GOT3 (cell line): ENCODE measurements at places on chromosomes 2 and 18.

- DNase-seq = no peak
Observed at GRCh38 chr2:144117086-144117485, 402.8 kb downstream of the ZEB2 start.

DNA sequence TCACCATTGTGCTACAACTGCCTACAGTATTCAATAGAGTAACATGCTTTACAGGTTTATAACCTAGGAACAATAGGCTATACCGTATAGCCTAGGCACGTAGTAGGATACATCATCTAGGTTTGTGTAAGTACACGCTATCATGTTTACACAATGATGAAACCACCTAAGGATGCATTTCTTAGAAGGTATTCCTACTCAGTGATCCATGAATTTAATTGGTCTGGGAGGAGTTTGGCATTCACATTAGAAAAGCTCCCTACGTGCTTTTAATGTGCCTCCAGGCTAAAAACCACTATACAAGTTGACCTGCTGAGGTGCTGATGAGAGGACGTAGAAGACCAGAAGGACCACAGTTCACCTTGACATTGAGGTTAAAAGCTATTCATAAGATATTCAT is 154.5 kb upstream of the LRRTM1 start:
- DNase-seq = no peak

DNA sequence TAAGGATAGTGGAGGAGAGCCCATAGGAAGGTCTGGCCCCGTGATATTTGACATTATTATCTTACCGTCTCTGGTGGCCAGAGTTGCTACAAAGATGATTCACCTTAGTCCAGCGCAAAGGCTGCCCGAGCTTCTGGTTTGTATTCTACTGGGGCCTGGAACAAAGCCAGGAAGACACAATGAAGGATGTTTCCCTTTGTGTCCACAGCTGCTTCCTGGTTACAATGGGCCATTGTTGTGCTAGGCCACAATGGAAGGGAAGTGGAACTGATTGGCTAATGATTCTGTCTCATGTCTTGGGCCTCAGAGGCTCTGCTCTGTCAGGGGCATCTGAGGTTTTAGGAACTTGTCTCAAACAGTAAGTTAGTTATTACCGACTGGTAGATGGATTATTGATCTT is 132.2 kb downstream of the TDRD15 start:
- no peak for DNase-seq

GRCh38 chr2:14182227-14182946 is 450.1 kb upstream of the LRATD1 start:
- no peak for DNase-seq

- DNase-seq = no peak
Observed at GRCh38 chr2:184879671-184880070, 281.3 kb downstream of the ZNF804A start.

- DNase-seq = no peak
Observed at GRCh38 chr2:70664525-70664924, 103.5 kb downstream of the ADD2 start.

GRCh38 chr2:26382564-26382963 is 19.2 kb upstream of the DRC1 start:
- DNase-seq = no peak

DNA sequence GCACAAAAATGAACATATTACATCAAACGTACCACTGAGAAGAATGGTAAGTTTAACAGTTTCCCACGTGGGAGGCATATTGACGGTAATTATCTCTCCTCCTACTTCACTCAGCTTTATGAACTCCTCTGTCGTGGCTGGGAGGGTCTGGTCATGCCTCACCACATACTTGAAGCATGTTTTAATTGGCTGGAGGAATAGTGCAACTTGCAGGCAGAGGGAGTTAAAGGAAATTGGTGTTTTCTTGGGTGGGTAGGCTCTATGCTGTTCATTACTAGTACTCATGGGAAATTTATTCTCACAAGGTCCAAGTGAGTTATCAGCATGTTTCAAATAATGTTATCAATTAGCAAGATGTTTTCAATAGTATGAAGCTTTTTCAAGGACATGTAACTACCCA is 767.0 kb downstream of the PLCL1 start:
- DNase-seq = no peak

- no peak for DNase-seq
Observed at GRCh38 chr18:1253827-1254226, 349.2 kb downstream of the ADCYAP1 start.

DNA sequence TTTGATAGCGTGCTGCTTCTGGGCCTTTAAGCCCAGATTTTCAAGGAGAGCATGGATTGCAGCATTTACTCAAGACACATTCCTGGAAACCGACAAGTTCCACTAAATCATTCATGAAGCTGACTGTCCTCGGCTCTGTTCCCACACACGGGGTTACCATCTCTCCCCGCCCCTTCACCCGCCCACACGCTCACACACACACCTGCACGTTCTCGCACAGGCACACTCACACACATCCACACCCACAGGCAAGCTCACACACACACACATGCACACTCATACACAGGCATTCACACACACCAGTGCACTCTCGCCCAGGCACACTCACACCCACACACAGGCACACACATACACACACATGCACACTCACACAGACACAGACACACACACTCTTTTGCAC is 150.0 kb upstream of the AGAP1 start:
- DNase-seq = no peak

DNA sequence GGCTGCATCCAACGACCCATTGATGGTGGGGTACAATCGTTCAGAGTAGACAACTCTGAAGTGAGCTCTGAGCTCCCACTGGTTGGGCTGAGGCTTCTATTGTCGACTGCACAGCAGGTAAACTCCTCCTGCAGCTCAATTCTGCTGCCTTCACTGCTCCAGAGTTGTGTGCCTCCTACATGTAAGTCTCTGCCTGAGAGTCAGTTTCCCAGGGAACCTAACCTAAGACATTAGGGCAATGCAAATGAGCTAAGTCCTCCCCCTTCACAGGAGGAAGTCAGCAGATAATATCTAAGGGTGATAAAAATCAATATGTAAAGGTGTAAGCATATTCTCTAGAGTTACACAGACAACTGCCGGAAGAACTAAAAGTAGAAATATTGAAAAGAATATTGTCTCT is 22.5 kb upstream of the ACYP2 start:
- DNase-seq = no peak

- no peak for DNase-seq
Observed at GRCh38 chr2:162118166-162119031, 33.6 kb downstream of the GCG start.

DNA sequence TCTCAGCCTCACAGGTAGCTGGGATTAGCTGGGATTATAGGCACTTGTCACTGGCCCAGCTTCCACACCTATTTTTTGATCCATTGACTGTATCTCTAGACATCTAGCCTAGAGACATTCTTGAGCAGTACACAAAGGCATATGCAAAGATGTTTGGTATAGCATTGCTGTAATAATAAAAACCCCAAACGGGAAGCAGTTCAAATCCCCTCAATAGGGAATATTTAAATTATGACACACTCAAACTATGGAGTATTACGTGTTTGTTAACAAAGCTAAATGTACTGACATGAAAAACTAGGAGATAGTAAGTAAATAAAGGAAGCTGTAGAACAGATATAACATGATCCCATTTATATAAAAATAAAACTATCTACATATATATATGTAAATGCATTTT is 27.7 kb downstream of the DOK1 start:
- DNase-seq = no peak

DNA sequence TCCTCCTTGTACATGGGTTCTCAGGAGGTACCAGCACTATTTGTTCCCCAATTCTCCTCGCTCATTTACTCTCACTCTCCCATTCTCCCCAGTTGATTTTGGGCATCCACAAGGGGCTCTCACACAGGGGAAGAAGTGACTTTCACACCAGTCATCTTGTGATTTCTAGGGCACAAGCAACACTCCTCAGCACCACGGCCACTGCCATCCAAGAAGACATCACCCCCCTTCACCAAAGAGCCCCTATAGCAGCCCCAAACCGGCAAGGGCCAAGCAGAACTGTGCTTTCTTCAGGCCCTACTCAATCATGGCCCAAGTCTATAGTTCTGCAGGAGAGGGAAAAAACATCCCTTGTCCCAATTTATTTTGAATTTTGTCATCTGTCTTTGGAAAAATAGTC is 209.2 kb upstream of the ARL4C start:
- DNase-seq = no peak

DNA sequence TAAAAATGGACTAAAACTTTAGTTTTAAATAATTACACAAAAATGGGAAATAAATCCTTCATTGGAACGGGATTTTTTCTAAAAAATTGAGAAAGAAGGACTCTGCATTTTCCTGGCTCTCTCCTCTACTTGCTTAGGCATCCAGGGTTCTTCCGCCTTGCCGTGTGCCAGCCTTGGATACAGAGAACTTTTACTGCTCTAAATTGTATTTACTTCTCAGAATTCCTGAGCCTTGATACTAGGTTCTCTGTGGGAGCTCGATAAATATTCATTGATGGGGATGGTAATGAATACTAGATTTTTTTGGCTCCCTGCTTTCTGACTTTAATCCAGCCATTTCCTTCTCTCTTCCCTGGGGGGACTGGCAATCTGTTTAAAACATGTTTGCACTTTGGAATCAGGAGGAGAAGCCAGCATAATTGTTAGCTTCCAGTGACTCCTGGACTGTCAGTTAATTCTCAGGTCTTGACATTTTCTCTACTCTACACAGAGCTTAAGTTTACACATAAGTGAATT is 746.1 kb upstream of the LRRTM1 start:
- DNase-seq = no peak

DNA sequence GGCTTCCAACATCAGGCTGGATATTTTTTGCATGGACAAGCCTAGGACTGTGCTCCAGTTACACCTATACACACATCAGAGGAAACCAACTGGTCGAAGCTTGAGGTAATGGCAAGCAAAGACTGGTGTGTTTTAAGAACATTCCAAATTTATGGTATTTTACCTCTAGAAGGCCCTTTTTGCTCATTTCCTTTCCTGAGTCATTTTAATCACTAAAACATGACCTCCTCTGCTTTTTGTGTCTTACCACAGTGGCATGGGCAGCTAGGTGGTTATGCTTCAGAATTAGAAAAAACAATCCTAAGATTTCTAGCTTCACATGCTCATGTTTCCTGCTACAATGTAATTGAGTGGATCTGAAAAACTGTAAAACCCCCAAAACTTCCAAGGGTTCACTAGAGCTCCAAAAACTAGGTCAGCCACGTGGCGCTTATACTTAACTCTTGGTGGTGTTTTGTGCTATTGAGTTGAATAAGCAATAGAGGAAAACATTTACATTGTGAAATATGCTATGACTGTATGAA is 30.6 kb upstream of the CHRNA1 start:
- DNase-seq = no peak

- no peak for DNase-seq
Observed at GRCh38 chr2:181992776-181993175, 7.1 kb downstream of the PPP1R1C start.

- DNase-seq = no peak
Observed at GRCh38 chr2:115160531-115161080, 718.2 kb downstream of the DPP10 start.

GRCh38 chr2:12555012-12555645 is 161.6 kb upstream of the TRIB2 start:
- no peak for DNase-seq

GRCh38 chr2:75166491-75166890 is 32.8 kb downstream of the TACR1 start:
- DNase-seq = no peak

- no peak for DNase-seq
Observed at GRCh38 chr2:45780541-45781463, 129.3 kb downstream of the PRKCE start.

GRCh38 chr2:8229546-8229986 is 452.3 kb upstream of the ID2 start:
- no peak for DNase-seq

DNA sequence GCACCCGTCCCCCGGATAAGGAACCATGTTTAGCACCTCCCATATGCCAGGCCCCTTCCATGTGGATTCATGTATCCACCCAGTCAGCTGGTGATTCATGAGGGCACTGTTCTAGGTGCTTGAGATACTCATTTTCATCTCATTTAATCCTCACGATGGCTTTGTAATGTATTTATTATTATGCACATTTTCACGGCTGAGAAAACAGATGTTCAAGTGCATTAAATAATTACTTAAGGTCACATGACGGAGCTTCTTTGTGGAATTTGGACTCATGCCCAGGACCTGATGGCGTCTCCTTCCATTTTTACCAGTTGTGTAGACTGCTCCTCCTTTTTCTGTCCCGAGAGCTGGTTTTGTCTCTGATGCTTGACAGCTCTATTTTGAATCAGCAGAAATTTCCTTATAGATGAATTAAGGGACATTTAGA is 72.2 kb upstream of the RBM44 start:
- DNase-seq = no peak

DNA sequence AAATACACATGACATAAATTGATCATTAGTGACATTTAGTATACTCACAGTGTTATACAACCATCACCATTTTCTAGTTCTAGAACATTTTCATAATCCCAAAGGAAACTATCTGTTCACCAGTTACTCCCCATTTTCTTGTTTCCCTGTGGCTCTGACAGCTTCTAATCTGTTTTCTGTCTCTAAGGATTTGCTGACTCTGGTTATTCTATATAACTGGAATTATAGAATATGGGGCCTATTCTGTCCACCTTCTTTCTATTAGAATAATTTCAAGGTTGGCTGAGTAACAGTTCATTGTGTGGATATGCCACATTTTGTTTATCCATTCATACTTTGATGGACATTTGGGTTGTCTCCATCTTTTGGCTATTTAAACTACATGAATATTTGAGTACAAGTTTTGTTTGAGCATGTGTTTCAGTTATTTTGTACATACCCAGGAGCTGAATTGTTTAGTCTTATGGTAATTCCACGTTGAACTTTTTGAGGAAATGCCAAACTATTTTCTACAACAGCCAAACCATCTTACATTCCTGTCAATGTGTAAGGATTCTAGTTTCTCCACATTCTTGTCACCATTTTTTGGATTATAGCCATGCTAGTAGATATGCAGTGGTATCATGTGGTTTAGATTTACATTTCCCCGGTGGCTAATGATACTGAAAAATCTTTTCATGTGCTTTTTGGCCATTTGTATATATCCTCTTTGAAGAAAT is 20.5 kb downstream of the KIAA1328 start:
- DNase-seq = no peak

DNA sequence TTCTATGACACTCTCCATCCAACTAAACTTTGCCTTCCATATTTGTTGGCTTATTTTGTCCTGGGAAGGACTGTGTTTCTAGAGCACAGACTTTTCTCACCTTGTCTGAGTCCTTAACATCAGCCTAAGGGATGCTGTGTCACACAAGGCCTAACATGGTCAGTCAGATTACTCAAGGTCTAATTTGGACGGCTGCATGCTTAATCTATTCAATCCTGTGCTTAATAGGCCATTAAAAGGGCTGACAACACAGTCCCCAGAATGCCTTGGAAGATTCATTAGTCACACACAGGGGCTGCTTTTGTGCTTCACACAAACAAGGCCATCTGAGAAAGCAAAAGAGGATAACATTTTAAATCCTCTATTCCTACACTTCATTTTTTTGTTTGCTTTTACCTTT is 84.0 kb downstream of the DYNAP start:
- no peak for DNase-seq

DNA sequence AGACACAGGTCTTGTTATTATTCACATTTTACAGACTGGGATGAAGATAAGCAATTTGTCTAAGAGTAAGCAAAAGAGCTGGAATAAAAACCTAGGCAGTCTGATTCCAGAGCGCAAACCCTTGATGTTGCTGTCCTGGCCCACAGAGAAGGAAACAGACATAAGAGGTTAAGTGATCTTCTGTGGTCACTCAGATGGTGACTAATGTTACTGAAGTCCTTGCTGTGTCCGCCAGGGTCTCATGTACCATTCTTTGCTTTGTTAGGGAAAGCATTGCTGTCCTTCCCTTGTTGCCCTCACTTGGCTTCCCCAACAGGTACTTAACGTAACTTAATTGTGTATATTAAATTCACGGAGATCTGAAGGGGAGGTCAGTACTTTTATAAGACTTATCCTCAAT is 14.9 kb upstream of the FAP start:
- DNase-seq = no peak
